Stomach (tissue), 19 donors: ENCODE measurements at places on chromosomes 1 and 21. TPM values are rescaled to one million over a fixed set of nuclear protein-coding genes. Genes with fewer than 3 reads are reported as not detected.

ATP8B2 gene
- 37.4 TPM for total RNA-seq

THEM5 gene
- total RNA-seq = not detected

SV2A gene
- 2.7 TPM for total RNA-seq

FAM163A gene
- total RNA-seq = not detected

BTBD19 gene
- total RNA-seq = 0.89 TPM

WDR77 gene
- total RNA-seq = 24.6 TPM
